Frontal cortex (tissue), 4 donors: ENCODE measurements at places on chromosomes 1 and 21.
A peak's percentile ranks its signal among the peaks of the same experiment; 100 is the strongest.

- no peak for DNase-seq
These were observed 30.7 kb downstream of the IGFN1 start for GRCh38 chr1:201221201-201221846.

DNA sequence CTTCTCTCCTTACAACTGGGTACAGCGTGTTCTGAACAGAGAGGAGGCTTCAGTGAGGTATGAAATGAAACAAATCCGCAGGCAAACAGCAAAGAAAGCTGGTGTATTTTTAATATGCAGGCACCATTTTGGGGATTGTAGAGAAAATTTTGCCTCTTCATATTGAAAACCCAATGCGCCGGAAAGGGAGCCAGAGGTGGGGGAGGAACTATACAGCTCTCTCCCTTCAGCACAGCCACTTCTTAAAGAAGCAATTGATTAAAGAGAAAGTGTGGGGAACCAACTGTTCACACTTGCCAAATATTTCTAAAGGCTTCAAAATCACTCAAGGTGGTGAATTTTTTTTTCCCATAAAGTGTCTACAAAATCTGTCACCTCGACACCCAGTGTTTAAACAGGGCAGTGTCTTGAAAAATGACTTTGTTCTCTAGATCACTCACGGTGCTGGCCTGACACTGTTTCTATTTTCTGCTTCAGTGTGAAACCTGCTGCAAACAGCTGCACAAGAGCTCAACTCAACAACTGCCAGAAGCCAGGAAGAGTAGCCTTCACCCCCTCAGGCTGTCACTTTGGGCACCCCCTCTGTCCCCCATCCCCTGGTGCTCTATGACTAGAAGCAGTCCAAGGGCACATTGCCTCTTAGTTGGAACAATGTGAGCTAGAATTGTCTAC lies 123.8 kb upstream of the CTTNBP2NL start:
- no peak for DNase-seq

DNA sequence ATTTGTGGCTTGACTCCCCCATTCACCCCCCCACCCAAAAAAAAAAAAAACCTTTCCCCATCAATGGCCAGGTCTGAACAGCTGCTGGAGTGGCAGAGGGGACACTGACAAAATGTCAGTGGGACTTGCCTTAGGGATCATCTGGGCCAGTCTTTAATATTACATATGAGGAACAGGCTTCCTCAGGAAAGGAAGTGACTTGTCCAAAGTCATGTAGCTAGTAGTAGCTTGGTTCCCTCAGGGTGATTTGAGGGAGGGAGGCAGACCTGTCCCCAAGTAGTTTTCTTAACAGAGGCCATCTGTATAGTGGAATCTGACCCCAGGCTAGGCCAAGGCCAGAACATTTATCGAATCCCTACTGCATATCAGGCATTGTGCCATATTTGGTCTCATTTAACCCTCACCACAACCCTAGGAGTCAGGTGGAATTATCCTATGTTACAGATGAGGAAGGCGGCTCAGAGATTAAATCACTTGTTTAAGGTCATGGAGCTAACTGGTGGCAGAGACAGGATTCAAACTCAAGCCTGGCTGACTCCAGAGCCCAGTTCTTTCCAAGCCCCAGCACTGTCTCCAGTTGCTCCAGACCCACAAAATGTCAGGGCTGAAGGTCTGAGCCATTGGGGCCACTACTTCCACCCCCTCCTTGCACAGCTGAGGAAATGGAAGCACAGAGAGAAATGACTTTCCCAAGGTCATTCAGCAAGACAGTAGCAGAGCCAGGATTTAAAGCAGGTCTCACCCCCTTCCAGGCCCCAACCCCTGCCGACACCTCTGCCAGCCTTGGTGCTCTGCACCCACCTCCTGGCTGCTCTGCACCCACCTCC lies 10.4 kb downstream of the ZBTB7B start:
- DNase-seq, result no peak

DNA sequence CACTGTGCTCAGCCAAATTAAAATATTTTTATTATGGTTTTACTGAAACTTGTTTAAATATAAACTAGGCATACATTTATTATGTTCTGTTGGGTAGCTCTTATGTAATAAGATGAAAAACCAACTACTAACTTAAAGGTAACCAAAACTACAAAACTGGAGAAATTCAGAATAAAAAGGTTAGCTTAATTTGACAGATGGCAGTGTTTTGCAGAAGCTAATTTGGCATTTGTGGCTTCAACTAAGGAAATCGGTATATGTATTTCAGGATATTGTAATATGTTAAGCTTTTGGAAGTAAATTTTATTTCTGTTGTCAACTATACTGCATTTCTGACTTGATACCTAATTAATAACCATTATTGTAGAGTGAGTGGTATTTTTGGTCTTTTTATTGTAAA lies 18.8 kb downstream of the USP25 start:
- no peak for DNase-seq

- DNase-seq, result no peak
These were observed 4.7 kb downstream of the RPS6KC1 start for GRCh38 chr1:213055767-213056166.

- no peak for DNase-seq
These were observed 408.0 kb downstream of the SIPA1L2 start for GRCh38 chr1:232221802-232222499.

DNA sequence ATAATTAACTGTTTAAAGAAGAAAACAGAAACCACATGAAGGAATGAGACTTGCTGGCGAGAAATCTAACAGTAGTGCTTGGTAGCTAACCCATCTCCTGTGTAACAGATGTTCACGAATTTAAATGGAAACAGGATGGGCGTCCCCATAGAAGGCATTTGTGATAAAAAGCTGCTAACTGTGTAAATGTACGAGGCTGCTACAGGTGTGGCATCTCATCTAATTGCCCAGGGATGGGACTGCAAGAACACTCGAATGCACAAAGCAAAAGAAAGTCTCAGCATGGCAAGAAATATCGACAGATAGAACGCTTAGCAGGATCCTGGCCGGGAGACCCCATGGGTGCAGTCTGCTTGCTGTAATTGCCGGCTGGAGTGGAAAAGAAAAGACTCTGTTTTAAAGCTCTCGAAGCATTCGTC lies 112.7 kb downstream of the RUNX1 start:
- DNase-seq, result no peak

DNA sequence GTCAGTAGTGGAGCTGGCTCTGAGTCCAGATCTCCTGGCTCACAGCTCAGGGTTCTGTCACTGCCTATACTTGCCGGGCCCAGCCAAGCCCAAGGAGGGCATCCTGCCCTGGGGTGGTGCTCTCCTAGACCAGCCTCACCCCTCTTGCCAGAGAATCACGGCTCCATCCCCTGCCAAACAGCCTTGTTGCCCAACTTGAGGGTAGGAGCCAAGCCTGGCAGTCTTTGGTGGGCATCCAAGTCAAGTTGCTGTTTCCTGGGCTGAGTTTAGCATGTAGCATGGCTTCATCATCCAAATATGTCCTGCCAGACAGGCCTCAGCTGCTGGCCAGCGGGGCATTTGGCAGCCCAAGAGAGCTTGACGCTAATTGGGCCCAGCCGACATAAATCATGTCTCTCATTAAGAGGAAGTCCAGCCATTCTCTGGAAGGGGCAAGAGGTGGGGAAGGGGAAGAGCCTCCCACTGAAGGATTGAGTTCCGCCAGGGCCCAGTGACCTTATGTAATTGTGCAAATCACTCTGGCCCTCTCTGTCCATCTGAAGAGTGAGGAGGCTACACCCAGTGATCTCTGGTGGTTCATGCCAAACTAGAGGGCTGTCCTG lies 22.6 kb upstream of the TRABD2B start:
- DNase-seq, result no peak

DNA sequence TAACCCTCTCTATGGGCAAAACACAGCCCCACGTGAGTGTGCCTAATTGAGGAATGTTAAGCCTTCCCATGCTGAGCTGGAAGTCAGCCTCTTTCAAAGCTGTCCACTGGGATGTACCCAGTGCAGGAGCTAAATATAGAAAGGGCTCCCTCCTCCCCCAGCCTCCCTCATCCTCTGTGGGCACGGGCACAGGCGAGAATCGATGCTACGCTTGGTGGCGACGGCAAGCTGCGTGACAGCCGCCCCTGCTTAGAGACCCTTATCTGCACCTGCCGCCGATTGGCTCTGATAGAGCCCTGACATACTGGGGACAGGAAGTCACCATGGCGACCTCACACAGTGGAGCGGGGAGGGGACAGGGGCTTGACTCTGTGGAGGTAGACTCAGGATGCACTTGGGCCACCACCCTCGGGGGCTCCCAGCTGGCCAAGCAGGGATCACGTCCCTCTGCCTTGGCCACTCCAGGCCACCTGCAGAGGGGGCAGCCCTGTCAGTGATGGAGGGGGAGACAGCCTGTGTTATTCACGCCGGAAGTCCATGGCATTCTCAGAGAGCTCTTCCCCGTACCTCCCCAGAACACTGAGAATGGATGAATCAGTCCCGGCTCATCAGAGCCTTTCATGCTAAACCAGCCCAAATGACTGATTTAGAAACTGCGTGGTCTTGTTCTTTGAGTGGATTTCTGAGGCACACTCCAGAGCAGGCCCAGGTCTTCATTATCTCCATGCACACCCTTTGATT lies 84.8 kb downstream of the KCND3 start:
- no peak for DNase-seq

GRCh38 chr21:44888581-44889550 lies 15.4 kb upstream of the PTTG1IP start:
- no peak for DNase-seq

DNA sequence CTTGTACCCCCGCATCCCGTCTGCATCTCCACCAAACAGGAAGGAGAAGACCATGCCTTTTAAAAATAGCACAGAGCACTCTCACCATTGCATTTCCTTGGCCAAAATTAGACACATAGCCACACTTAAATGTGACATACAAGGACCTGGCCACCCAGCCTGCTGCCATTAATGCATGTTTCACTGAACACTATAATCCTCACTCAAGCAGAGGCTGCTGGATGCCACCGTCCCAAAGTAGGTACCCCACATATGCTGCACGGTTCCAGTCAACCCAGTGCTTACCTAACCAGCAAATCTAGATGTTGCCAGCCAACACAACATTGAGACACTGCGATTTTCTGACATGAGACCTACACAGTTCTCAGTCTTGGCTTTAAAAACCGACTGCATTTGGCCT lies 107.7 kb downstream of the ADSS2 start:
- DNase-seq, result no peak

DNA sequence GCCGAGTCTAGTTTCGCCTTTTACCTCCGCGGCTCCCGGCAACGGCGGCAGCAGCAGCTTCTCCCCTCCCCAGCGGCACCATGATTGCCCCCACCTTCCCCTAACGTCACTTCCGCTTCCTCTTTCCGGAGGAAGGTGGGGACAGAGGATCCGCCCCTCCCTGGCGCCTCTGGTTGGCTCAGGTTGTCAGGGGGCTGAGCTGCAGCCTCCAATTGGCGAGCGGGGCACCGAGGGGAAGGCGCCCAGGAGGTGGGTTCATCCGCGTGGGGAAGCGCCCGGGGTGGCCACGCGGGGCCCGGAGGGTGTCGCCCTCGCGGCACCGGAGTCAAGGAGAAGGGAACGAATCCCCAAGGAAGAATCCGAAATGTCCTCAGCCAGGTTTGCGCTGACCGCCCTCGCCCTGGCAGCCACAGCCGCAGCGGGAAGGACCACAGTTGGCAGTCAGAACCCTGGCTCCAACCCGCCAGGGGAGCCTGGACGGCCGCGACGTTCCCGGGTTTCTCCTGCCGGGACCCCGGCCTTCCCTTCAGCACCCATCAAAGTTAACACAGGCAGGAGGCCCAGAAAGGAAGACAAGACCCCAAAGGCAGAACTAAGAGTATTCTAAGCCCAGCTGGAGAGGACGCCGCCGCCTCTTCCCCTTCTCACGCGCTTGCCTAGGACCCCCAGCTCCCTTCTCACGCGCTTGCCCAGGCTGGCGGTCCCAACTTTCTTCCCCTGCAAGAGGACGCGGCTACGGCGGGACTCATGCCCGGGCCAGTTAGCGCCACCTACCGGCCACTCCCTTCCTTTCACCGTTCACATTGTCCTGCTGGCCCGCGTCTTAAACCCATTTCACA lies at the start of gene MTF1:
Gene MTF1, minus strand, starts transcription at position 86 of the 839 bp plus-strand sequence. CDS start 1,934 bp downstream, outside the sequence.
- peak; percentile 99 for DNase-seq

DNA sequence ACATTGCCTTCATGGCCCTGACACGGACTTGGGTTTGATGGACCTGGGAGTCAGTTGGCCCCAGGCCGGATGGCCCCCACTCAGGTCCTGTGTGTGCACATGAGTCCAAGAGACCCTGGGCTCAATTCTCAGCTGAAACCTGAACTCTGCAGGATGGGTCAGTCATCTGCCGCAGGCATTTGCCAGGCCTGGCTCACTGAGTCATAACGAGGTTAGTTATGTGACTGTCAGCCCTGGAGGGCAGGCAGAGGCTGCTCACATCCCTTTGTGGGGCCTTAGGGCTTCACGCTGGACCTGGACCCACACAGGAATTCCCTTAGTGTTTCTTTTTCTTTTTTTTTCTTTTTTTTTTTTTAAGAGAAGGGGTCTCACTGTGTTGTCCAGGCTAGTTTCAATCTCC lies 46.5 kb downstream of the PSMG1 start:
- DNase-seq, result no peak

GRCh38 chr1:109214695-109215623 lies 1.2 kb downstream of the SARS1 start:
- peak; percentile 58 for DNase-seq

- no peak for DNase-seq
These were observed 447.2 kb downstream of the MATN1 start for GRCh38 chr1:30275926-30276764.

GRCh38 chr1:159505676-159506075 lies 30.1 kb downstream of the OR10J5 start:
- no peak for DNase-seq

GRCh38 chr1:10019561-10019960 lies 13.2 kb upstream of the UBE4B start:
- DNase-seq, result no peak

- no peak for DNase-seq
These were observed 48.6 kb upstream of the PLA2G2C start for GRCh38 chr1:20234788-20235535.

- DNase-seq, result no peak
These were observed 299.7 kb downstream of the GRIK1 start for GRCh38 chr21:29640080-29640508.

GRCh38 chr1:216566641-216567205 lies 143.5 kb upstream of the USH2A start:
- DNase-seq, result no peak

- no peak for DNase-seq
These were observed 1.0 kb upstream of the MFN2 start for GRCh38 chr1:11979028-11979850.

- no peak for DNase-seq
These were observed 14.8 kb upstream of the KIF1B start for GRCh38 chr1:10195570-10195969.

GRCh38 chr1:205371871-205372660 lies 15.3 kb upstream of the KLHDC8A start:
- no peak for DNase-seq

DNA sequence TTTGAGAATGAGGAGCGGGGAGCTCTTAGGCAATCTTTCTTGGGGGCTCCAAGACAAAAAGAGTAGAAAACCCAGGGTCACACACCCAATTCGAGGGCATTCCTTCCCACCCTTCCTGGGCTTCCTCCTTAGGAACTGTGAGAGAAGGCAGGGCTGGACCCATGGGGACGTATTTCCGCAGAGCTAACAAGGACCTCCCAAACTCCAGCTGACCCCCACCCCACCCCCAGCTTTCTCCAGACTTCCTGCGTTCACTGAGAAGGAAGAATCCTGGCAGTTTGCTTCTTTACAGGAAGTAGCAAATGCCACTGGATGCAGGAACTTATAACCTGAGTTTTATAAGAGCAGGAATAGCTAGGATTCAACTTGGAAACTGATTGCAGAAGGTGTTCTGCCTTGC lies 2.7 kb upstream of the LHX9 start:
- DNase-seq, result no peak
